Transverse colon (tissue), 4 donors: ENCODE measurements at places on chromosomes 11 and 22. TPM values are rescaled to one million over a fixed set of nuclear protein-coding genes. Genes with fewer than 3 reads are reported as not detected.

Gene LDHAL6A
- not detected for total RNA-seq

Gene TRIM49
- total RNA-seq, result not detected

Gene RGL4
- total RNA-seq, result 1.1 TPM

Gene PEX26
- total RNA-seq, result 211 TPM

Gene C11orf91
- not detected for total RNA-seq

Gene CAT
- 134 TPM for total RNA-seq

Gene APOA5
- not detected for total RNA-seq

Gene CD6
- total RNA-seq, result 4.3 TPM

Gene B4GALNT4
- total RNA-seq, result 0.82 TPM

Gene YPEL4
- 0.95 TPM for total RNA-seq

Gene TRIOBP
- 135 TPM for total RNA-seq

Gene BTBD18
- total RNA-seq, result not detected

Gene SOX10
- 1.2 TPM for total RNA-seq

Gene P2RY6
- total RNA-seq, result 1.4 TPM

Gene HPS4
- 51.2 TPM for total RNA-seq

Gene OR8B8
- total RNA-seq, result not detected

Gene KRTAP5-7
- total RNA-seq, result not detected

Gene MS4A15
- not detected for total RNA-seq

Gene UBQLNL
- 1.8 TPM for total RNA-seq

Gene TRIM48
- not detected for total RNA-seq

Gene HEPHL1
- not detected for total RNA-seq

Gene NRIP3
- total RNA-seq, result 0.82 TPM

Gene KDM4F
- not detected for total RNA-seq

Gene ACTN3
- not detected for total RNA-seq

Gene MUC5B
- total RNA-seq, result 108 TPM

Gene MFRP
- total RNA-seq, result not detected

Gene CD3D
- 3.5 TPM for total RNA-seq

Gene CCDC116
- 15.7 TPM for total RNA-seq
